T-helper 1 cell (primary cell): ENCODE measurements at places on chromosomes 12 and 14.

GRCh38 chr12:96020314-96021003 lies 14.9 kb downstream of the LTA4H start:
- DNase-seq, result no peak

DNA sequence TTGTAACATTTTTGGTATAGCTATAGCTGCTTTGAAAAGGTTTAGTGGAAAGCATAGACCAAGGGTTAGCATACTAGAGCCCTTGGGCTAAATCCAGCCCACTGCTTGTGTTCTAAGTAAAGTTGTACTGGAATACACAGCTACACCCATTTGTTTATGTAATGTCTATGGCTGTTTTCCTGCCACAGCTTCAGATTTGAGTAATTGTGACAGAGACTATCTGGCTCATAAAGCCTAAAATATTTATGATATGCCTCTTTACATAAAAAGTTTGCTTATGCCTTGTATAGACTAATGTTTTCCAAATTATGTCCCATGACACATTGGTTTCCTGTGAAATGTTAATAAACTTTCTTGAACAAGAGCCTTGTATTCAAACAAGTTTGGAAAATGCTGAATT lies 234.8 kb upstream of the ATP2B1 start:
- no peak for DNase-seq

DNA sequence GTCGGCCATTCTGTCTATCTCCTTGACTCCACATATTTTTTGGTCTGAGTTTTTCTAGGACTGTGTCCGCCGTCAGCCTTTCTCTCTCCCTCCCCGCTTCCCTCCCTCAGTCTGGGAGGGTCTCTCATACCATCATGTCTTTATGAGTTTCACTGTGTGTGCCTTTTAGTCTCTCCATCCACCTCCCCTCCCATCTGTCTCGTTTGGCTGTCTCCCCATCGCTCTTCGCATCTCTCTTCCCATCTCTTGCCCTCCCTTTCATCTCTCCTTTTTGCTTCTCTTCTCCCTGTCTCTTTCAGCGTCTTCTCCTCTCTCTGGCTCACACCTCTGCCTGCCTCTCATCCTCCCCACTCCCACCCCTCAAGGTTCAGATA lies 6.9 kb upstream of the CISTR start:
- no peak for DNase-seq

DNA sequence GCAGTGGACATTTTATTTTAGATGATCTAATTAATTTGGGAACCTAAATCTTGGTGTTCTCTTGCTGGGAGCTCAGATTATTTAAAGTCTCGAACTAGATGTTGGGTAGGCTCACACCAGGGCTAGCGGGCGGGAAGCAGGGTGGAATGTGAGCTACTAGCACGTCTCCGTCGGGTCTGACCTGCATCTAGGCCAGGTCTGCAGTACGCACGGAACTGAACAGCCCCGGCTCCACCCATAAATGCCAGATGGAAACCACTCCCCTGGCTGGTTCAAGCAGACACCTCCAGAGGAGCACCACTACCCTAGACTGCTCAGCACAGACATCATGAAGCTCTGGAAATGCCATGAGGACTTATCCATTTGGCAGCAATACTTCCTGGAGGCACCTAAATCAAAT lies 10.3 kb downstream of the ZNF605 start:
- DNase-seq, result no peak

DNA sequence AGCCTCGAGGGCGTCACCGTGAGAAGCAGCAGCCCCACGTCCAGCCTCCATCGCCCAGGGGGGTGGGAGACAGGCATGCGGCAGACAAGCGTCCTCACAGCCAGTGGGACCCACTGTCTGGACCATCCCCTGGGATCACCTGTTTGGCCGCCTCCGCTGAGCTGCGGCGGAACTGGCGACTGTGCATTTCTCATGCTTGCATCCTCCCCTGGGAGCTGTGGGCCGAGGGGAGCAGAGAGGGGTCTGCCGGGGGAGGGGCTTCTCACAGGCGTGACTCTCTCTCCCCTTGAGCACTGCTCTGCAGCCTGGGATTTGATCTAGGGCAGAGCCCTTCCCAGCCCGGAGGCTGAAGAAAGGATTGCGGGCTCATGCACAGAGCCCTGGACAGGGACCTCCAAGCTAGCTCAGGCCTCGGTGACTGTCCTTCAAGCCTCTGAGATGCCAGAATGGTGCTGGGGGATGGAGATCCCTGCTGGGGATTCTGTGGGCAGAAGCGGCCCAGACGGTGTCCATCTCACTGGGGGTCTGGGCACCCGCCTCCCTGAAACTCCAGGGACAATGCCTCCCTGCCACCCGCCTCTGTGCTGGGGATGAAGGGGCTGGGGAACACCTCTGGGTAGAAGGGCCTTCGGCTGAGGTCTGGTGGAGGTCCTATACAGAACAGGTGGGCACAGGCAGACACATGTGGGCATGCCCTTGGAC lies 61.1 kb downstream of the PRIMA1 start:
- DNase-seq, result no peak

DNA sequence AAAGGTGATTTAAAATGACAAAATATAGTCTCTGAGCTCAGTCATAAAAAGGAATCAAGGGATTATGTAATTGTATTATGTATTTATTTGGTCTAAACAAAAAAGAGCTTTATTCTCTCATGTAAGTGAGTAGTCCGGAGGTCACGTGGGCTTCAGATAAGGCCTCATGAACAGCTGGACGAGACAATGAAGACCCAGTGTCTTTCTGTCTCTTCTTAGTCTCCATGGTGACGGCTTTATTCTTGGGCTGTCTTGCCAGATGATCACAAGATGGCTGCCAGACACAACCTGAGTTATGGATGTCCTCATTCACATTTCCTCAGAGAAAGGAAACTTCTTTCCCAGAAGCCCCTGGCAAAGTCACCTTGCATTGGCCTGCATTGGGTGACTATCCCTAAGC lies 98.6 kb downstream of the ARF6 start:
- no peak for DNase-seq

DNA sequence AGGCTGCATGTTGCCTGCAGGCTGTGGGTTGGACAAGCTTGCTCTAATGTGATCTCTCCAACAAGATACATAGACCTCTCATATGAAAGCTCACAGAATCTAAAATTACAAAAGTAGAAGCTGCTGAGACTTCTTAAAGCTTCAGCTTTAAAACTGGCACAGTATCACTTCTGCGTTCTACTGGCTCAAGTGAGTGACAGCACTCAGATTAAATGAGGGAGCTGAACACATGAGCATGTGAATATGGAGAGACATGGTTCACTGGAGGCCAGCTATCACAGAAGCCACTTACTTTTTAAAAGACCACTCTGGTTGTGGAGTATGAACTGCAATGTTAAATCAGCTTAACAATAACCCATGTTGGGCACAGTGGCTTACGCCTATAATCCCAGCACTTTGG lies 29.1 kb upstream of the ANO6 start:
- DNase-seq, result no peak

- no peak for DNase-seq
Measured at GRCh38 chr12:9636851-9637206, 29.1 kb upstream of the KLRB1 start.

GRCh38 chr14:20631880-20632389 lies 9.6 kb downstream of the OR6S1 start:
- DNase-seq, result no peak

DNA sequence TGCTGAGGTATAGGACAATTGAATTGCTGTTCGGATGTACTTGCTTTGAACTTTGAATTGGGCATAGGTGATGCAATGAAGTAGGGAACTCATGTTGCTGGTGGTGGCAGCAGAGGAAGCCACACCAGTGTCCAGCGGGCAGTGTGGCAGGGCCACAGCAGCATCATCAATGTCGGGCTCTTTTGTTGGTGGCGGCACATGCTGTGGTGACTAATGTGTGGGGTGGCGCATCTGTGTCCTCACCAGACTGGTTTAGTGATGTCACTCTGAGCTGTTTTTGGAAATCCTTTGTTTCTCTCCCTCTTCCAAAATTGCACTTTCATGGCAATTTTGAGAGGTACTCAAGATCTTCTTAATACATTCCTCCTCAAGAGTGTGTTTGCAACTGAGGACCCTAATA lies 187.6 kb downstream of the ETNK1 start:
- DNase-seq, result no peak

DNA sequence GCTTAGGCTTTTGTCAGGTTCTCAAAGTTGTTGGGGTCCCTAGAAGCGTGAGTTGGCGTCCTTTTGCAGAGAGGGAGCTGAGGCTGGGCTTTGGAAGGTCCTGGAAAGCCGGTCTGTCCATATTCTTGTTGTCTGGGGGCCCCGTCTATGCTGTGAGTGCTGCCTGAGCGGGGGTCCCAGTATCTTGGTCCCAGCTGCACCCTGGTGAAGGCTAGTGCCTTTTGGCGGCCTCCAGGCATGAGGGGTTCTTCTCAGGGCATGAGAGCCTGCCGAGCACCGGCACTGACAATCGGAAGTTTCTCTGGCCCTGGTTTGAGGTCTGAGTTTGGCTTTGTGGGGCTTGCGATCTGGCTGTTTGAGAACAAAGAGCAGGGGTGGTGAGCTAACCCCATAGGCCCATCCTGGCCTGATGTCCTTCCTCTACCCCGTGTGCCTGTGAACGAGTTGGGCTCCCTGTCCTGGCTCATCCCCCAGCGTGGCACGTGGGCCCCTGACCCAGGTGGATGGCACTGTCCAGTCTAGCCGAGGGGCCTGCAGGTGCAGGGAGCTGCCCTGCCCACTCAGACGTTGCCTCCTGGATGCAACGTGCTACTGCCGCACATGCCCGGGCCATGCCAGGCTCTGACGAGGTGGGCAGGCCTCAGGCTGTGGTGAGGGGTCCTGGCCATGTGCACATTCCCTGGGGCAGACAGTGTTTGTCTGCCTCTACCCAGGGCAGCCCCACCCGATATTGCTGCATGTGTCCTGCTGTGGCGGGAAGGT lies 3.9 kb downstream of the CEP170B start:
- DNase-seq, result no peak

GRCh38 chr12:65609359-65609771 lies 214.9 kb upstream of the HMGA2 start:
- no peak for DNase-seq

DNA sequence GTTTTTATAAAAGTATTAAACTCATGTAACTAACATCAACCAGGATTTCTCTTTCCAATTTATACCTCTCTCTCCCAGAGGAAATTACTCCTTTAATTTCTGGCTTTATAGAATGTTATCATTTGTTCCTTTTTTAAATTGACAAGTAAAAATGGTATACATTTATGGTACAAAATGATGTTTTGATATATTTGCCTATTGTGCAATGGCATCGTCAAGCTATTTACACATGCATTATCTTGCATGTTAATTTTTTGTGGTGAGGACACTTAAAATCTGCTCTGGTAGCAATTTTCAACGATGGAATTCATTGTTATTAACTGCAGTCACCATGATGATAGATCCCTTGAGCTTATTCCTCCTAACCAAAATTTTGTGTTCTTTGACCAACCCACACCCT lies 149.0 kb upstream of the NAV3 start:
- no peak for DNase-seq

- no peak for DNase-seq
Measured at GRCh38 chr12:124694250-124694649, 126.8 kb upstream of the NCOR2 start.

DNA sequence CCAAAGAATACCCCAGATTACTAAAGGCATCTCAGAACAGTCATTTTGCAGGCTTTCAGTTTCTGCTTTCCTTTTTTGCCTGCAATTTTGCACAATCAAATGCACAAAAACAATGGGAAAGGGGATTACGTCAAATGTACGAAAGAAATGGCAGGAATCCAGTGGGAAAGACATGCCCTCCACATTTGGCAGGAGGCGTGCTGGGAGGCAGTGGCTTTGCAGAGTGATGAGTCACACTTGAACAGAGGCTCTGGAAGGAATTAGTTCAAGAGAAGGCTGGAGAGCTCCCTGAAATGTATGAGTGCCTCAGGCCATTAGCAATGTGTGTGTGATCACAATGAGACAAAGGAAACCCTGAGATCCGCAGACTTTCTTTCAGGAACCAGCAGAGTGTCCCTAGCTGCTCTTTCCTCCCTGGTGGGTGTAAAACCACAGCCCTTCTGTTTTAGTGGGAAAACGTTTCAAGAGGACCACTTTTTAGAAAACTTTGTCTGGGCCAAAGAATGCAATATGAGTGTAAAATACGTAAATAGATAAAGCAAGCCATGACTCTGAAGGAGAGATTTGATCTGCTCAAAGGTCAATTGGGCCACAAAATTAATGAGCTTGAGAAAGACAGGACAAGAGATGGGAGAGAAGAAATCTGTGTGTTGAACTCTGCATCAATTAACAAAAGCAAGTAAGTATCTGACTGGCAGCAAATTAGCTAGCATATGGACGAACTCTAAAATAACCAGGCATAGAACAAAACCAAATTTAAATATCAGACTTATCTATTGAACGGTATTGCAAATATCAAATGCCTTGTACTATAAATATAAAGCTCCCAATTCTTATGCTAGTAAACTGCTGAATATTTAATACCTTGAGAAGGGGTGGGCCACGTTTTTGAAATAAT lies 155.4 kb upstream of the PDE3A start:
- DNase-seq, result no peak

- no peak for DNase-seq
Measured at GRCh38 chr12:127241072-127241817, 1025.7 kb upstream of the TMEM132C start.

- no peak for DNase-seq
Measured at GRCh38 chr14:33764876-33765650, 185.8 kb downstream of the EGLN3 start.

- no peak for DNase-seq
Measured at GRCh38 chr12:90871726-90872096, 83.3 kb downstream of the CCER1 start.

- DNase-seq, result no peak
Measured at GRCh38 chr12:15648558-15648957, 140.6 kb downstream of the EPS8 start.

- DNase-seq, result no peak
Measured at GRCh38 chr14:71165121-71166031, 258.1 kb downstream of the PCNX1 start.

GRCh38 chr12:112738531-112738930 lies 53.0 kb upstream of the RPH3A start:
- no peak for DNase-seq

GRCh38 chr12:65287426-65287825 lies 8.9 kb downstream of the MSRB3 start:
- no peak for DNase-seq

- DNase-seq, result no peak
Measured at GRCh38 chr14:59925797-59926196, 5.9 kb downstream of the LRRC9 start.
